ENCODE measurements at places on chromosomes 6 and 20.

- no peak for DNase-seq
Measured at GRCh38 chr20:58714923-58715351, 22.3 kb downstream of the NPEPL1 start.

GRCh38 chr20:52082612-52083011, 109.0 kb downstream of the ZFP64 start:
- no peak for DNase-seq

DNA sequence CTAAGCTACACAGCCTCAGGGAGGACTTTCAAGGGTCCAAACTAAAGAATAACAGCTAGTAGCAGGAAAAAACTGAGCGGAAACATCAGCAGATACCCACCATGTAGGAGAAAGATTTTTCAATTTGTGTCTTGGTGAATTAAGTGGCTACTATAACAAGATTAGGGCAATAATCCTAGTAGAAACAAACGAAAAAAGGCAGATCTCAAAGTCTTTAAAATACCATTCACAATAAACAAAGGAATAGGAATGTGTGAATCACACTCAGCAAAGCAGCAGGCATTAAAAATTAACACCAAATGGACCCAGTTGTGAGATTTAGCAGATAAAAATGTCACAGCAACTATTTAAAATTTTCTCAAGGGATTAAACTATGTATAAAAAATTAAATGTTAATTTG, 761.2 kb downstream of the TENT5A start:
- no peak for DNase-seq

DNA sequence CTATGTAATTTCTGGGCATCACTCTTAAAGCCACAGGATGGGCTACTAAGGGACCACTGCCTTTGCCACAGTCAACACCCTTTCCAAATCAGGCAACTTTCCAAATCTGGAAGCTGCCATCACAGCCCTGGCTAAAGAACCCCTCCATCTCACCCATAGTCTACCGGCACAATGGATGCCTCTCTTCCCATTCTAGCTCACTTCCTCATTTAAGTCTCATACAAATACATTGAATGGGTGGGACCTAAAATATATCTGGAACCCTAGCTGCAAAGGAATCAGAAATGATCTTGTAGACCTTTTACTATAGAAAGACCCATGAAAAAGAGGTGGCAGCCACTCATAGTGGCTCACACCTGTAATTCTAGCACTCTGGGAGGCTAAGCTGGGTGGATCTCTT, 3.3 kb upstream of the TREML4 start:
- DNase-seq = no peak

- no peak for DNase-seq
Measured at GRCh38 chr20:57649617-57650015, 29.4 kb upstream of the ZBP1 start.

- DNase-seq = no peak
Measured at GRCh38 chr20:62723351-62723750, 14.7 kb downstream of the NTSR1 start.

- no peak for DNase-seq
Measured at GRCh38 chr6:11223286-11223864, 9.1 kb downstream of the NEDD9 start.

All from central memory CD8-positive, alpha-beta T cell (primary cell).